ENCODE measurements at places on chromosomes 4 and X. TPM values are rescaled to one million over a fixed set of nuclear protein-coding genes. Genes with fewer than 3 reads are reported as not detected.

DNA sequence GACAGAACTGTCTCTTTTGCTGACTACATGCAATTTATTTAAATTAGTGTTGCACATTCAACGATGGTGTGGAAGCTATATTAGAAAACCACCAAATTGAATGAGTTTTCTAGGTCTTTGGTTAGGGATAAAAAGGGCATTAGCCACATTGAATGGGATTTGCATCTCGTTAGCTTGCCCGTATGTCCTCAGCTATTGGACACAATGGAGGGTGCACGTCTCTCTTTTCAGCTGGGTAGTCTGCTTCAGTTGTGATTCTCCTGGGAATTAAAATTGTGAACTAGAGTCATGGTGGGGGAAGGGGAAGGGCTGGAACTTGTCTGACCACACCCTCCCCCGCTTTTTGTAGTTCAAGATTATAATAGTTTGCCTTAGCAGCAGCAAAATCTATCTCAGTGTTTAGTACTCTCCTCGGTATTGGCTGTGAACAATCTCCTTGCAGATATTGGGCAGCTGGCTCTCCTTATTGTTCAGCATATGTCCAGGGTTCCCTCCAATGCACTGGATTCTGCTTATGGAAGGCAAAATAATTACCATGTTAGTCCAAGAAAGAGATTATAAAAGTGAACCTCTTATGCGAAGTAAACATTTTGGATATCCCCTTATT lies 23.3 kb downstream of the TRIM2 start:
- no peak for DNase-seq

DNA sequence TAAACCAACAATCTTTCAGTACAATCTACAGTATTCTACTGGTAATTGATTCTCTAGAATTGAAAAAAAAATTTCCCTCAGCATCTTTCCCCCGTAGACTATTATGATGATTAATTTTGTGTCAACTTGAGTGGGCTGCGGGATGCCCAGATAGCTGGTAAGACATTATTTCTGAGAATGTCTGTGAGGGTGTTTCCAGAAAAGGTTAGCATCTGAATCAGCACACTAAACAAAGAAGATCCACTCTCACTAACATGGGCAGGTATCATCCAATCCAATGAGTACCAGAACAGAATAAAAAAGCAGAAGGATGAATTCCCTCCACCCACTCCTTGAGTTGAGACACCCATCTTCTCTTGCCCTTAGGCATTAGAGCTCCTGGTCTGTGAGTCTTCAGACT lies 186.1 kb upstream of the MAB21L2 start:
- DNase-seq: no peak

DNA sequence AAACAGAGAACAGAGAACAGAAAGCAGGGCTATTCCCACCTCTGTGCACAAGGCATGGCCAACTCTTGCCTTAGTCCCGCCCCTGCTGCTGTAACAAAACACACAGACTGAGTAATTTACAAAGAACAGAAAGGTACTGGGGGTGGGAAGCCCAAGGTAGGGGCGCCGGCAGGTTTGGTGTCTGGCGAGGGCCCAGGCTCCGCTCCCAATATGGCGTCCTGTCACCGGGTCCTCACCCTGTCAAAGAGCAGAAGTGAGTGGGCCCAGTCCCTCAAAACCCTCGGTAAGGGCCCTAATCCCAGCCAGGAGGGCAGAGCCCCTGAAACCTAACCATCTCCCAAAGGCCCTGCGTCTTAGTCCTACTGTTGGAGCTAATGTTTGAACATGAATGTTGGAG lies 71.0 kb downstream of the FAM53A start:
- no peak for DNase-seq

- DNase-seq: no peak
These were observed 19.8 kb upstream of the HEPH start for GRCh38 chrX:66144258-66144657.

DNA sequence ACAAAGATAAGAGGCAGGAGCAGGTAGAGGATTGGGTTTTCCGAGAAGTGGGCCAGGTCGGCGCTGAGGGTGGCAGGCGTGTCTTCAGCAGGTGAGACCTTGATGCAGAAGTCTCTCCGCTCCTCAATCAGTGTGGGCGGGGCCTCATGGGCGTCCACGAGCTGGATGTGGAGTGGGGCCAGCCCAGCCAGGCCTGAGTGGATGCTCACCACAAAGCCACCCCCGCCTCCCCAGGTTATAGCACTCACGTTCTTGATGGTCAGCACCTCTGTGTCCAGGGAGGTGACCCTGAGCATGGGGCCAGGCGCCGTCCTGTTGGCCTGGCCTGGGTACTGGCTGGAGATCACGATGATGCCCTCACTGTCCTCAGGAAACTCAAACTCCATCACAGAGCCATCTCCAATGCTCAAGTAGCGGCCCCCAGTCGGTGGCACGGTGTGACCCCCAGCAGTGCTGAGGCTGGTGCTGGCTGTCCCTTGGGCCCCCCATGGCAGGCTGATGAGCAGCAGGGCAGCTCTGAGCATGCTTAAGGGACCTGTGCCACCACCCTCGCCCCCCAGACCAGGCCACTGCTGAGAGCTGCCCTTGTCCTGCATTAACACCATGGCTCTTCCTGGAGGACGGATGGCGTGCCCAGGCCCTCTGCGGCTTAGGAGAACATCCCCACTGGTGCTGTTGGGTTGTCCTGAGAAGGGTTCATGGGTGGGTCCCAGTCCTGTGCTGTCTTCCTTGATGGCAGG lies 1.9 kb downstream of the SLC10A3 start:
- no peak for DNase-seq

DNA sequence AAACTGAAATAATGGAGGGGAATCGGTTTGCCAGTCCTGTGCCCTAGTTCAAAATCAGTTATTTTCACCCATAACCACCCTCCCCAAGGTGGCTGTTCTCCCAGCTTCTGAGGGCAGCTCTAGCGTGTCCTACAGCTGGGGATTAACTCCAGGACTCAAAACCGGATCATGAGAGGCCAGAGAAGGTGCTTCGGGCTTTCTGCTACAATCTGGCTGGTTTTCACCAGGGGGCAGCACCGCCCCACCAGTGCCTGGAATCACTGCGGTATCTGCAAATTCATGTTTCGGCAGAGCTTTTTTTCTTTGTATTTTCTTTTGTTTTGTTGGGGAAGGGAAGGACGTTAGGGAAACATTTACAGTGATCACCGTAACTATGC lies 28.4 kb downstream of the PDHA1 start:
- DNase-seq: peak; percentile 8

DNA sequence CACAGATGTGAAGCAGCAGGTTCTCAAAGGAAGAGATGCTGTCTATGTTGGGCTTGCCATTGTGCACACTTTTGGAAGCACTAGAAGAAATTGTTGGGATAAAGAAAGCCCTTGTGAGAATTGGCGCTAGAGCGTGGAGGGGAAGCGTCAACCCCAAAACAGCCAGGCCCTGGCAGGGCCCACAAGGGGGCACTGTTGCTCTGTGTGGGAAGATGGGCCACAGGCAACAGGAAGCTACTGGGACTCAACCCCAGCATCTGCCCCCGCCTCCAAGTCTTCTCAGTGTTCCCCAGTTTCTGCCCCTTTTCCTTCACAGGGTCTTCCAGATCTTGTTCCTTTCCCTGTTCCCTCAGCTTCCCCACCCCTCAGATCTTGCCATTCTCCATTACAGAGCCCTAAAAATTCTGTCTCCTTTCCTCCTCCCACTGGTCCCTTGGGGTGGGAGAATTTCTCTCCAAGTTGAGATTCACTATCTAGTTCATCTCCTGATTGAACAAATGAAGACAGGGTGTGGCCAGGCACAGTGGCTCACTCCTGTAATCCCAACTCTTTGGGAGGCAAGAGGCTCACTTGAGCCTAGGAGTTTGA lies 85.5 kb downstream of the STARD8 start:
- no peak for DNase-seq

- DNase-seq: no peak
These were observed 105.0 kb downstream of the RAB28 start for GRCh38 chr4:13378973-13379759.

GRCh38 chrX:107547621-107548020 lies 80.7 kb upstream of the PRPS1 start:
- DNase-seq: no peak

DNA sequence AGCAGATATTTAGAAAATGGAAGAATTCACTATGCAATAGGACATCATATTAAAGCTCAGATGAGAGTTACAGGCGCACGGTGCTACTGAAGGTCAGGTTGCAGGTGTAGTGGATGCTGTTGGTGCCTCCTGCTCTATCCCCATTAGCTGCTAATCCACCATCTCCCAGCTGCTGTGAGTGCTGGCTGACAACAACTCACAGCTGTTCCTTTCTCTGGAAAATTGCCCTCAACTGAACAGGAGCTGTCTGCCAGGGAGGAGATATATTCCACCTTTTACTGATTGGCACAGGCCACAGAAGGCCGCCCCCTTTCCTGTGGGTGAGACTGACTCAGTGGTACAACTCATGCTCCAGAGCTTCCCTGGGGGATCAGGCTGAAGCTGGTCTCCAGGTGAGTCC lies 48.7 kb downstream of the UCHL1 start:
- no peak for DNase-seq

- DNase-seq: no peak
These were observed 31.0 kb downstream of the SRPX start for GRCh38 chrX:38189431-38190250.

GRCh38 chr4:34845926-34846325 lies 1398.4 kb downstream of the ARAP2 start:
- DNase-seq: no peak

- no peak for DNase-seq
These were observed 18.4 kb upstream of the SMIM10L2A start for GRCh38 chrX:135403374-135403773.

DNA sequence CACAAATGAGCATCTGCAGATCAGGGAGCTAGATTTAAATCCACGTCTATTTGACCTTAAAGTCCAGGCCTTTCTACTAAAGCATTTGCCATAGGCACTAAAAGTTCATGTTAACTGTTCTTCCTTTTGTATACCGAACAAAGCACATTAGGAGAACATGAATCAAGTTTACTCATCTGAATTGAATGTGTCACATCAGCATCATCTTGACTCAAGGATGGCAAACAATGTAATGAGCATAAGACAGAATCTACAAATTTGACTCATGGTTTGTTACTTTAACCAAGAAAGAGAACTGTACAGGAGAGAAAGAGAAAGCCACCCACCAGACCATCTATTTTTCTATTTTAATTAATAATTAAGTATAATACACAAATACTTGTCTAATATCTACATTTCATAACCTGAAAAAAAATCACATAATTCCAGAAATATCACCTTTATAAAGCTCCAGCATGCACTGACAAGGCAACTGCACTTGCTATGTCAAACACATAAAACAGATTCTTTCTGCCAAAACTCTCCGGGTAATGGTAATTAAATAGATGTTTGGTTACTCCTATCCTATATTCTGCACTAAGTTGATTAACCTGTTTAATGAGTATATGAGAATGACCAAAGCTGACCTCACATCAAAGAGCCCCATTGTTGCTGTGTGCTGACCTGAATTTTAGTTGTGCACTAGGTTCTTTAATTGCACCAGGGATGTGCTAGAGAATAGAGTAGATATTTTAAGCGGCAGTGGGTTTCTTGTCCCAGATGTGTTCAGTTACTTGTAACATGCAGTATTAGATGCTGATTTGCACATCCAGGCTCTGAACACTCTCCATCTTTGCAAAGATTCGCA lies 42.5 kb upstream of the LEF1 start:
- no peak for DNase-seq

DNA sequence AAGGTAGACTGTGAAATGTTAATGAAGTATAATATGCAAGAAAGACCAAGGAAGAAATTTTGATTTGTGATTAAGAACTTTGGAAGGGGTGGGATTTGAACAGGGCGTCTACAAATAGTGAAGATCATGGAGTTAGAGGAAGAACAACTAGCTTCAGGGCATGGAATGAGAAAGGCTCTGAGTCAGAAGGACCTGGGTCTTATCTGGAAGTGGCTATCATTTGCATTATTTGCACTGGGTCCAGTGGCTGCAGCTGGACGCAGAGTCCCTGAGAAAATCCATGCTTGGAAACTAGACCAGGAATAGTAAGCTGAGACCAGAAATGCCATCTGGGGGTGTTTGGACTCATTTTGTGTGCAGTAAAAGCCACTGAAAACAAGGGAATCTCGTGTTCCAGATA lies 4.3 kb upstream of the LIMCH1 start:
- DNase-seq: no peak

- DNase-seq: peak; percentile 91
These were observed 25.6 kb downstream of the NR0B1 start for GRCh38 chrX:30283456-30284200.

DNA sequence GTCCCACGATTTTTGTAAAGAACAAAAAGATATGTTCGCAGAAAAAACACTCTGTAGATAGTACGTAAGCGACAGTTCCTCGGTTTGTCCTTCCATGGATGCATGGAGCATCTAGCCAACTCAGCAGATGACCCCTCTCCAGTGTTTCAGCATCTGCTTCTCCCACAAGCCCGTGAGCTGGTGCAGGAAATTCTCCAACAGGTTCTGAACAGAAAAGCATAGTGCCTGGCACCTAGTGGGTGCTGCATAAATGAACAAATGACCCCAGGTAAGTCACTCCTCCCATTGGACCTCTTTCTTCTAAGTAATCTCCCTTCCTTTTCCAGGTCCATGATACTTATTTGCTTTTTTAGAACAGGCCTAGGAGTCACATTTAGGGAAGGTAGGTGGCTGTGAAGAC lies 966 bp upstream of the KIAA0232 start:
- DNase-seq: no peak

- DNase-seq: no peak
These were observed 17.3 kb upstream of the SEL1L3 start for GRCh38 chr4:25879991-25880651.

DNA sequence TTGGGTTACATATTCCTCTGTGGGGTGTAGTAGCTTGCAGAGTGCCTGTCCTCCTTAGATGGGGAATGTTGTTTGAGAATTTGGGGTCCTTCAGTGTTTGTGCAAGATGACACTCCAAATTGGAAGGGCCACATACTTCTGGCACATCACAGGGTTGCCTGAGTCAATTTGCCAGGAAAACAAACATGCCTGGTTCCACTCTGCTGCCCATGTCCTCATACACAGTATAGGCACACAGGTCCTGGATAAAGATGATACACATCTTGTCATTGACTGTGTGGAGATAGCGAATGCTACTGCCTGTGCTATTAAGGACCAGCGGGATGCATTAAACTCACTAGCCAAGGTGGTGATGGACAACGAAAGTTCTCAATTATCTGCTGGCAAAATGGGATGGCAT lies 11.2 kb upstream of the LAP3 start:
- no peak for DNase-seq

DNA sequence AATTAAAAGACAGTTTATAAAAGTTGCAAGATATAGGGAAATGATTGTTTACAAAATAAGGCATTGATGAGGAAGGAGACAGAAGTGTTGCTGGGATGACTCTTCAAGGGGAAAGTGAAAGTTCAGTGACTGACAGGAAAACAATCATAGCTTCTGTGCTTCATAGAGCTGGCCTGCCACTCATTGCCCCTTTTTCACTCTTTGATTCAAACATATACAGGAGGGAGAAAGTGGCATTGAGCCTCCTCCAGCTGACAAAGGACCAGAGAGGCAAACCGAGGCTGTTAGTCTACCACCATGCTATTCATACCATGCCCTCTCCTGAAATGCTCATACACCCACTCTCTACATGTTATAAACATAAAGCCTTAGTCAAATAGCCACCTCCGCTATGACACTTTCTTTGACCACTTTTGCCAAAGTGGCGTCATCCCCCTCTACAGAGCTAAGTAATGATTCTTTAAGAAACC lies 79.2 kb upstream of the ATOH1 start:
- no peak for DNase-seq

NUDT10 gene
- total RNA-seq: 6.6 TPM

EVC gene
- total RNA-seq: 24.0 TPM

FGFR3 gene
- 8.6 TPM for total RNA-seq

ASMT gene
- not detected for total RNA-seq

TMEM33 gene
- total RNA-seq: 55.7 TPM

TAF7L gene
- not detected for total RNA-seq

FRG2 gene
- total RNA-seq: not detected

PFKFB1 gene
- total RNA-seq: not detected

DCAF4L1 gene
- not detected for total RNA-seq

Data from Caki2 (cell line).